Mesenchymal stem cell (in vitro differentiated cells and primary cell): ENCODE measurements at places on chromosomes 16 and 17.

DNA sequence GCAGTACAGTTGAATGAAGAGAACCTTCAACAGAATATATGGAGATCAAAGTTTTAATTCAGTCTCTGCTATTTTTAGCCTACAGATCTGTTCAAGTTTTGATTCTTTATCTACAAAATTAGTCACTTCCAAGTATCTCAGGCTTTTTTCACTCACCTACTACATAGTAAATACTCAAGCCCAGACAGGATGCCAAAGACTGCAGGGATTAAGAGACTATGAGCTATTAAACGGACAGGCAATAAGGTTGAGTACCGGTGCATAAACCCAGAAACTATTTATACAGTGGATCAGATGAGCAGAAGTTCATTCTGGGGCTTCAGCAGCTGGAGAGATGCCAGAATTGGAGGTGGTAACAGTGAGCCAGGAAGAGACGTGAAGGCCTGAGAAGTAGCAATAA lies 18.7 kb upstream of the OR3A1 start:
- no peak for DNase-seq

GRCh38 chr16:55944377-55944802 lies 69.2 kb upstream of the CES5A start:
- DNase-seq = peak; percentile 59

DNA sequence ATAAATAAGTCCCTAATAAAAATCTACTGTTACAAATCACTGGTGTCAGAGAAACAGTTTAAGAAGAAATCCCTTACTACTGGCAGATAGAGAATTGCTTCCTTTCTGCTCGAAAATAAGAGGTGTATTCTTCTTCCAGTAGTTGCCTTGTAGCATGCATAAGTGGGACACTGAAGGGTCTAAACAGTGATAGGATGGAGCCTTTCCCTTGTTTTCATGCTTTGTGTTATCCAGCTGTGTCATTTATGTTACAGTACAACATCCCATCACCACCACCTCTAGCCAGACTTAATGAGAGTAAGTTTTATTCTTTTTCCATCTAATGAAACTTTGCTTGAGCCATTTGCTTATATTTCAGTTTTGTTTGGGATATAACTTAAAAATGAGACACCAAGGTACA lies 54.3 kb downstream of the NLK start:
- no peak for DNase-seq

DNA sequence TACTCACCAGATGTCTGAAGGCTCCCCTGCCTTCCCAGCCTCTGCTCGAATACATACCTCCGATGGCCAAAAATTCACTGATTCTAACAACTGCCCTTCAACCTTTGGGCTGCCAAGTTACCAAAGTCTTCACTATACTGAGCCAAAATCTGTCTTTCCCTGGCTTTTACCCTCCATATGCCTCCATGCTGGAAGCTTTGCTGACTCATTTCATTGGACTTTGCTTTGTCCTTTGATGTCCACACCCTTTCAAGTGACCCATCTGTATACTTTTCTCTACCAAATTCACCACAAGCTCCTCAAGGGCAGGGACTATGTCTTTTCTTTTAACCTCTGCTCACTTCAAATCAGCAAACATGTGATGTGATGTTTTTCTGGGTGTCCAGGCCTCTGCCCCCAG lies 21.0 kb upstream of the MTMR4 start:
- DNase-seq = peak; percentile 27

DNA sequence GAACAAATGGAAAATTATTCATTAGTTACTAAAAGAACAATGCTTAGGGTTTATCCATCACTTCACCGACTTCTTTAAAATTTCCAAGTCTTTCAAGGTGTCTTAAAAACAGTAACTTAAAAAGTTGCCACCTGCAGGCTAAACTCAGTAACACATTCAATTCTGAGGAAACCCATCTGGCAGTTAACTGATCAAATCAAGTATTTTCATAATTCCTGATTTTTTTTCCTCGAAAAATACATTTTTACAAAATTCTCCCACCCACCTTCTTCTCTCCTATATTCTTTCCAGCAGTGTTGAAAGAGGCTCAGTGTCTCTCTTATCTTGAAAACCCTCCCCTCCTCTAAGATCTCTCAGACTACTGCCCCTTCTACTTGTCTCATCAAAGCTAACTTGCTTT lies 29.9 kb downstream of the PARN start:
- peak; percentile 34 for DNase-seq

DNA sequence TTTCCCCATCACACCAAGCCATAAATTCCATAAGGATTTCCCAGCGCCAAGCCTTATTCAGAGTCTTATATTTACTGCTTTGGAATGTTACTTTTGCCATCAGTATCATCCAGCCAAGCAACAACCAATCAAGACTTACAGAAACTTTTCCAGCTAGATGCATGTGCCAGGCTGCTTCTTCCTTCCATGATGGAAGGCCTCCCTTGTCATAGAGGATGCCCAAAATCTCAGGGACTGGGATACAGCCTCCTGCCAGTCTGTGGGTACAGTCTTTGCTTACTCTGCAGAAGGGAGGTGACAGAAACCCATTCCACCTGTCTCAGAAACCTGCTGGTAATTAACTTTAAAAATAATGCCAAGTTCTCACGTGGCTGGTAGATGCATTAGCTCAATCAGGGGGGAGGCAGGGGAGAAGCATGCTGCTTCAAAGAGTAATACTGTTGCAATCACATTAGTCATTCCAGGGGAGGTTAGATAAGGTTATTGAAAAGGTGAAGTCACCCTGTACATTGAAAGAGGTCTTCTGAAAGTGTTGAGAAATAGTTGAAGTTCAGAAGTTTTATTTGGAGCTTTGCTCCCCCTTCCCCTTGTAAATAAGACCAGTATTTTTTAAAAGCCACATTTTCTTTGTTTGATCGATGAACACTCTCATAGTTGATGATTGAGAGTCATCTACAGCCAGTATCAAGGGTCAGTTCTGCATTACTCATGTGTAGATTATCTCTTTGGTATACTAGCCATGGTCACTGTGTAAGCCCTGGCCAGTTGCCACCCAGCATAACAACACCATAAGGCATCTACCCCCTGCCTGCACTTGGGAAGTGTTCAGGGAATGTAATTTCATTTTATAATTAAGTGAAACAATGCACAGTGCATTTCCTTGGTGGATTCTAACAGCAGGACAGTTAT lies 22.2 kb downstream of the HLF start:
- no peak for DNase-seq

- DNase-seq = no peak
Measured at GRCh38 chr17:40813804-40814203, 8.6 kb downstream of the KRT10 start.

GRCh38 chr17:82009413-82009812 lies 13.3 kb downstream of the CENPX start:
- DNase-seq = no peak

GRCh38 chr17:56320443-56320842 lies 167.2 kb downstream of the ANKFN1 start:
- no peak for DNase-seq

- DNase-seq = no peak
Measured at GRCh38 chr16:29192329-29193247, 207.7 kb downstream of the LAT start.

GRCh38 chr17:63578769-63579111 lies 22.0 kb upstream of the TACO1 start:
- DNase-seq = no peak
